Ovary (tissue), 10 donors: ENCODE measurements at places on chromosomes 2 and 18. TPM values are rescaled to one million over a fixed set of nuclear protein-coding genes. Genes with fewer than 3 reads are reported as not detected.

DNA sequence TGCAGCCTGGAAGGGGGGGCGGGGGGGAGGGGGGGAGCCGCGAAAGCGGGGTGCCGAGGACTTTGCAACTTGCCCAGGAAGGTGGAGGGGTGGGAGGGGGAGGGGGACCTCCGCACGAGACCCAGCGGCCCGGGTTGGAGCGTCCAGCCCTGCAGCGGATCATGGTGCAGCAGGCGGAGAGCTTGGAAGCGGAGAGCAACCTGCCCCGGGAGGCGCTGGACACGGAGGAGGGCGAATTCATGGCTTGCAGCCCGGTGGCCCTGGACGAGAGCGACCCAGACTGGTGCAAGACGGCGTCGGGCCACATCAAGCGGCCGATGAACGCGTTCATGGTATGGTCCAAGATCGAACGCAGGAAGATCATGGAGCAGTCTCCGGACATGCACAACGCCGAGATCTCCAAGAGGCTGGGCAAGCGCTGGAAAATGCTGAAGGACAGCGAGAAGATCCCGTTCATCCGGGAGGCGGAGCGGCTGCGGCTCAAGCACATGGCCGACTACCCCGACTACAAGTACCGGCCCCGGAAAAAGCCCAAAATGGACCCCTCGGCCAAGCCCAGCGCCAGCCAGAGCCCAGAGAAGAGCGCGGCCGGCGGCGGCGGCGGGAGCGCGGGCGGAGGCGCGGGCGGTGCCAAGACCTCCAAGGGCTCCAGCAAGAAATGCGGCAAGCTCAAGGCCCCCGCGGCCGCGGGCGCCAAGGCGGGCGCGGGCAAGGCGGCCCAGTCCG, 540 bp downstream of the SOX11 start:
- no peak for DNase-seq
- no peaks in the 10 kb centered on the region for H3K36me3 ChIP-seq
- H3K4me1 ChIP-seq, result peaks cover 8% of the 10 kb centered on the region
- H3K4me3 ChIP-seq, result no peak overlapping the region

- no peaks in the 10 kb centered on the region for H3K36me3 ChIP-seq
- no peaks in the 10 kb centered on the region for H3K27me3 ChIP-seq
- no peak overlapping the region for H3K27ac ChIP-seq
- DNase-seq, result no peak
Measured at GRCh38 chr2:84461310-84461709, 2.2 kb upstream of the SUCLG1 start.

GRCh38 chr2:27672723-27673486, 9.2 kb downstream of the SLC4A1AP start:
- no peak for DNase-seq
- no peak overlapping the region for H3K27ac ChIP-seq
- H3K36me3 ChIP-seq, result no peaks in the 10 kb centered on the region
- no peaks in the 10 kb centered on the region for H3K27me3 ChIP-seq

The PIEZO2 gene
- total RNA-seq, result 8.5 TPM

DNA sequence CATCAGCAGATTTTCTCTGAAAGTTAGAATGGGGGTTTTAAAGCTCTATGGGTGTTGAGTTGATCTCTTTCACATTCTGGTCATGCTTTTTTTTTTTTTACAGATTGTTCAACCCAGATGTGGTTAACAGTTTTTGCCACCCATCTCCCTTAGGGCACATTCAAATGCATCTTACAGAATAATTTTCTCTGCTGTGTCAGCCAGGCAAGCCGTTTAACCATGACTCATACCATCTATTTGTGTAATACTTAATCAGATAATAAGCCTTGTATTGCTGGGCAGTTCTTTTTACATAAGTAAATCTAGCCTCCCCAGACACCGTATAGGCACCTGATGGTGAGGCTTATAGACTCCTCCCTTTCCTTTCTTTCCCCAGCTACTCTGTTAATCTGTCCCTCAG, 62.0 kb downstream of the TGIF1 start:
- no peak overlapping the region for H3K4me3 ChIP-seq
- H3K36me3 ChIP-seq, result no peaks in the 10 kb centered on the region
- H3K27ac ChIP-seq, result no peak overlapping the region
- DNase-seq, result no peak

DNA sequence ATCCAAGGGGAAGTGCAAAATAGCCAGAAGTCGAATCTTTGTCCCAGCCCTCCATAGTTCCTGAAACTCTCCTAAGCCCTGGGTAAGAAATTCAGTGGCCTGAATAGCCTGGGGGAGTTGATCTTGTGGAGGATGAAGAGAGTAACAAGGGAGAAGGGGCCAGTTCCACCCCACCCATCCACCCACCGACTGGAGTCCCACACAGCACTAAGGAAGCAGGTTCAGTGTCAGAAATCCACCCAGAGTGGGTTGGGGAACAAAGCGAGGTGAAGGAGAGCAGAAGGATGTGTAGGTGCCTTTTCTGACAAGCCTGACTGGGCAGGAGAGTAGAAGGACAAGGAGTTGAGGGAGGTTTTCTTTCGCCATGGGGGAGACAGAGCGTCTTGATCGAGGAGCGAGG, 136.8 kb downstream of the SMAD2 start:
- no peaks in the 10 kb centered on the region for H3K27me3 ChIP-seq
- H3K4me1 ChIP-seq, result peaks cover 6% of the 10 kb centered on the region
- no peak overlapping the region for H3K4me3 ChIP-seq

DNA sequence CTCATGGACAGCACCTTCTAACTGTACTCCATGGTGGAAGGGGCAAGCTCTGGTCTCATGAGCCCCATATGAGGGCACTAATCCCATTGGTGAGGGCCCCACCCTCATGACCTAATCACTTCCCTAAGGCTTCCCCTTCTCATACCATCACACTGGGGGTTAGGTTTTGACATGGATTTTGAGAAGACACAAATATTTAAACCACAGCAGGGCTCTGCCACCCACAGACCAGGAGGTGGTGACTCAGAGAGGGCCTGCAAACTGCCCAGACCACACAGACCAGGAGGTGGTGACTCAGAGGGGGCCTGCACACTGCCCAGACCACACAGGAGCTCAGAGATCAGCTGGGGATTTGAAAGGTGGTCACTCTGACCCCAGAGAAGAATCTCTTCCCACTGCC, 222.0 kb downstream of the KLHL29 start:
- DNase-seq, result no peak
- H3K36me3 ChIP-seq, result no peaks in the 10 kb centered on the region

- H3K27ac ChIP-seq, result no peak overlapping the region
- H3K4me3 ChIP-seq, result no peak overlapping the region
- H3K4me1 ChIP-seq, result peaks cover 5% of the 10 kb centered on the region
- H3K27me3 ChIP-seq, result no peaks in the 10 kb centered on the region
- DNase-seq, result no peak
Measured at GRCh38 chr2:232420463-232421188, 14.0 kb downstream of the ALPG start.
